Activated T-cell treated with anti-CD3 and anti-CD28 coated beads for 1 hour (primary cell): ENCODE measurements at places on chromosomes 3 and 15.

GRCh38 chr3:40855871-40856270 lies 331.1 kb downstream of the ZNF621 start:
- DNase-seq: no peak

DNA sequence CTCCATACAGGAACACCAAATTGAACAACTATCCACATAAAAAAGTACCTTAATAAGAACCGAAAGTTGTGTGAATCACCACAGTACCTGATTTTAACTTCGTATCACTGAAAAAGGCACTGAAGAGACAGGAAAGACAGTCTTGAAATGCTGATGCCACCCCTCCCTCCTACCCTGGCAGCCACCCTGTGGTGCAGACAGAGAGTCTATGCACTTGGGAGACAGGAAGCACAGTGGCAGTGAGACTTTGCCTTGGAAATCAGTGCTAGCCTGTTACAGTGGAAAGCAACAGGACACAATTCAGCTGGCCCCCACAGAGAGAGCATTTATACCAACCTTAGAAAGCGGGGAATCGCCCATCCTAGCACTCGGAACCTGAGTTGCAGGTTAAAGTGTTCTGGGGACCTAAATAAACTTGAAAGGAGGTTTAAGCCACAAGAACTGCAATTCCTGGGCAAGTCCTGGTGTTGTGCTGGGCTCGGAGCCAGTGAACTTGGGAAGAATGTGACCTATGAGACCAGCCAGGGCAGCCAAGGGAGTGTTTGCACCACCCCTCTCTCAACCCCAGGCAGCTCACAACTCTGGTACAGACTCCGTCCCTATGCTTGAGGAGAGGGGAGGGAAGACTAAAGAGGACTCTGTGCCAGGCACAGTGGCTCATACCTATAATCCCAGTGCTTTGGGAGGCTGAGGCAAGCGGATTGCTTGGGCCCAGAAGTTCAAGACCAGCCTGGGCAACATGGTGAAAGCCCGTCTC lies 240.1 kb downstream of the ISL2 start:
- DNase-seq: no peak

DNA sequence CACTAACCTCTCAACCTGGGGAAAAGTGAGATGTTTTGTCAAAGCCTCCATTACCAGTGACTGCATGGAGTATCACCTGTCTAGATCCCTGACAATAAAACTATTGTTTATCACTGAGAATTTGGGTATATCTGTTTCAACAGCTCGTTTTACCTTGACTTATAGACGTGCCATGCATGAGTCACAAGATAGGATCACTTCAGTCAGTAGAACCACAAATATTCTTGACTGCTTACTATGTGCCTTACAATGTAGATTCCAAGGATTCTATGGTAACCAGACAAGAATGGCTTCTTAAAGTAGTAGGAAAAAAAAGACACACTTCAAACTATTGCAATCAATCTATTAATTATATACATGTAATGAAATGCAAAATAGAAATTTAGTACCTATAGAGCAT lies 55.7 kb upstream of the GRM7 start:
- no peak for DNase-seq

DNA sequence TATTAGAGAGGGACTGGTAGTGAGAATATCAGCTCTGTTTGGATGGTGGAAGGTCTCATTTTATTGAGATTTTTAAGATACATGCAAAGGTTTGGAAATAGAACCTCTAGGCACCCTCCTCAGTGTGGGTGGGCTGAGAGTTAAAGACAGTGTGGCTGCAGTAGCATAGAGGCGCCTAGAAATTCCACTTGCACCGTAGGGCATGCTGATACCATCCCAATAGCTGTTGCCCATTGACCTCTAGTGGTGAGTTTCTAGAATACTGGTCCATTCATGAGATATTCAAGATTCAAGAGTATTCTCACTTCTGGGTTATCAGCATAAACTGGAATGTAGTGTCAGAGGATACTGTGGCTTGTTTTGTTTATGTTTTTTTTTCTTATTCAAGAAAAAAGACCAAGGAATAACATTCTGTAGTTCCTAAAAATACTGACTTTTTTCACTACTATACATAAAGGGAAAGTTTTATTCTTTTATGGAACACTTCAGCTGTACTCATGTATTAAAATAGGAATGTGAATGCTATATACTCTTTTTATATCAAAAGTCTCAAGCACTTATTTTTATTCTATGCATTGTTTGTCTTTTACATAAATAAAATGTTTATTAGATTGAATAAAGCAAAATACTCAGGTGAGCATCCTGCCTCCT lies 87.2 kb downstream of the TGFBR2 start:
- DNase-seq: no peak

DNA sequence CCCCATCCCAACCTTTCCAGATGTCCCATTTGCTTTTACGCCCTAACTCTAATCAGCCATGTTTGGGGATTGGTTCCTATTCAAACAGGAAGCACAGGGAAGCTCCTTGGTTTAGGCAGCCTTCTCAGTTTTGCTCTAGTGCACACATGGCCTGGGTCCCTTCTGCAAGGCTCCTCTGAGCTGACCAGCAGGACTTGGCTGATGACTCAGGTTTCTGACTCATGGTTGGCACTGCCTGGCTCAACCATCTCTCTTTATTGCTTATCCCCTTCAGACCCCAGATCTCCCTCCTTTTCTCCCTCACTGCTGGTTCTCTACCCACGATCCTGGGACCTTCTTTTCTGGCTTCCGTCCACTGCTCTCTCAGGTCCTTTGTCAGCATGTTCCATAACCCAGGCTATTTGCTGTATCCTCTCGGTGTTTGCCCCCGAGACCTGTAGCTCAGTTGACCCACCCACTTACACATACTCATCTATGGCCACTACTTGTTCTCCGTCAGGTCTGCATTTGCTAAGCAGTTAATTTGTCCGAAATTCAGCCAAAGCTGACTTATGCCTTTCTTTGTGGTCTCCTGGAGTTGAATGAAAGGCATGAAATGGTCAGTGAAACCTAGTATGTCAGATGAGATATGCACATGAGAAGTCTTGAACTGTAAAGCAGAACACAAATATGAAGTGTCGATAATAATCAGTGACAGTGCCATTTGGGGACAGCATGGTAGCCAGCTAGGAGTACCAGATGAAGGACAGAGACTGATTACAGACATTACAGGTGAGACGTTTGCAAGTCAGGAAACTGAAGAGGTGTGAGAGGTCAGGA lies 323.5 kb upstream of the ROPN1 start:
- no peak for DNase-seq

GRCh38 chr3:23685541-23686258 lies 120.1 kb upstream of the UBE2E1 start:
- DNase-seq: no peak

DNA sequence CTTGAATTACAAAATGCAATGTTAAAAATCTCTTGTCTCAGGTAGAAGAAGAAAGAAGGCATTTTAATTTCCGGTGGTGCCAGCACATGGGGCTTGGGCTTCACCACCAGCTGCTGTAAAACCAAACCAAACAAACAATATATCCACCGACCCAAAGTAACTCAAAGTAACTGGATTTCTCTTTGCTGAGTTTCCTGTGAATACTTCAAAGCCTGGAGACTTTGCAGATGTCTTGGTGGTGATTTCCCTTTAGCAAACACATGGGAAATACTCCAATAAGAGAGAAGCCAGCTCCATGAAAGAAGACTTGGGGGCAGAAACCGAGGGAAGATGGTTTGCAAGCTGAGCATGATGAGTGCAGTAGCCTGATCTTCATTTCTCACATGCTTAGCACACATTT lies 62.6 kb downstream of the EIF4E3 start:
- no peak for DNase-seq

GRCh38 chr3:55554634-55555425 lies 67.7 kb upstream of the WNT5A start:
- DNase-seq: no peak

DNA sequence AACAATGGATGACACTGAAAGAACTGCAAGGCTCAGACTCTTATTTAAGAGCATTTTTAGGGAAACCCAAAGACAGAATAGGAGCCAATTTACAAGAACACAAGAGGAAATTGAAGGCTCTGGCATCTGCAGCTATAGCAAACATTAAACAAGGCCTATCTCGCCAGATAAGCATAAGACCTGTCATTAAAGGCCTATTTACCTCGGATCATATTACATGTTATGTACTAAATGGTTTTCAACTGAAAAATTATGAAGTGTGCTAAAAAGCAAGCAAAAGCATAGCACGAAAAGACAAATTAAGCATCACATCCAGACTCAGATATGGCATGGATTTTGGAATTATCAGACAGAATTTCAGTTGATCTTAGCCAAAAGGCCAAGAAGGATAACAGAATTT lies 617.1 kb downstream of the SQOR start:
- DNase-seq: no peak

DNA sequence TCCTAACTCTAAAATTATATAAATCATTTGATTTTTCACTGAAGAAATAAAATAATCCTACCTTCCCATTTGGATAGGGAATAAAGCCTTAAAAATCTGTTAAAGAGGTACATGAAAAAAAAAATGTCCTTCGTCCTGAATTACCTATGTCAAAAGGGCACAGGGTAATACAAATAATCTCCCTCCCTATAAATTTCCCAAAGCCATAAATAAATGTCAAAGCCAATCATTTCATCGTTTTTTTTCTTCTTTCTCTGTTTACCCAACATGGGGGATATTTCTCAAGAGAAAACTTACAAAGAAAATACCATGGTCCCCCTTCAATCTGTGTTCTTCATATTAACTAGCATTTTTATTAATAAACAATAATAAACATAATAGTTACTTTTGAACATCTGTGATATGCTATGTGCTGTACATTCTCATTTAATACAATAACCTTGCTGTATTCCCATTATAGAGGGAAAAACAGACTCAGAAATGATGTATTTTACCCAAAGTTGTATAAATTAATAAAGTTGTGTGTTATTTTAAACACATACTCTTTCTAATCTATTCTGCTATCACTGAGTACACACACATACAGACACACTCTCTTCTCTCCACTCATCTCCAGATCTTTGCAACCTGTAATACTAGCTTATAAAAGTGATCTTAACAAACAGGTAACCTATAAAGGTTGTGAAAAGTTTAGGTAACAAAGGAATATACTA lies 910 bp upstream of the ANKRD28 start:
- DNase-seq: no peak

GRCh38 chr3:128487813-128488635 lies 5.0 kb downstream of the GATA2 start:
- no peak for DNase-seq

DNA sequence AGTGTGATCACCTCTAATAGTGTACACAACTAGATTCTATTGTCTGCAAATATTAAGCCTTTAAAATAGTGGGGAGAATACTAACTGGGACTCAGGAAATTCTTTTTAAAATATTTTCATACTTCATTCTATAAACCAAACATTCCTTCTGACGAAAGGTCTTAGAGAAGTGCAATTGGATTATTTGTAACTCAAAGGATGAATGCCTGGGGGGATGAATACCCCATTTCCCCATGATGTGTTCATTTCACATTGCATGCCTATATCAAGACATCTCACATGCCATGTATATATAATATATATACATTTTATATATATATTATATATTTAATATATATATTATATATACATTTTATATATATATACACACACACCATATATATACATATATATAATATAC lies 189.9 kb downstream of the VGLL3 start:
- no peak for DNase-seq

- DNase-seq: no peak
Measured at GRCh38 chr15:98796685-98797357, 148.5 kb downstream of the IGF1R start.

DNA sequence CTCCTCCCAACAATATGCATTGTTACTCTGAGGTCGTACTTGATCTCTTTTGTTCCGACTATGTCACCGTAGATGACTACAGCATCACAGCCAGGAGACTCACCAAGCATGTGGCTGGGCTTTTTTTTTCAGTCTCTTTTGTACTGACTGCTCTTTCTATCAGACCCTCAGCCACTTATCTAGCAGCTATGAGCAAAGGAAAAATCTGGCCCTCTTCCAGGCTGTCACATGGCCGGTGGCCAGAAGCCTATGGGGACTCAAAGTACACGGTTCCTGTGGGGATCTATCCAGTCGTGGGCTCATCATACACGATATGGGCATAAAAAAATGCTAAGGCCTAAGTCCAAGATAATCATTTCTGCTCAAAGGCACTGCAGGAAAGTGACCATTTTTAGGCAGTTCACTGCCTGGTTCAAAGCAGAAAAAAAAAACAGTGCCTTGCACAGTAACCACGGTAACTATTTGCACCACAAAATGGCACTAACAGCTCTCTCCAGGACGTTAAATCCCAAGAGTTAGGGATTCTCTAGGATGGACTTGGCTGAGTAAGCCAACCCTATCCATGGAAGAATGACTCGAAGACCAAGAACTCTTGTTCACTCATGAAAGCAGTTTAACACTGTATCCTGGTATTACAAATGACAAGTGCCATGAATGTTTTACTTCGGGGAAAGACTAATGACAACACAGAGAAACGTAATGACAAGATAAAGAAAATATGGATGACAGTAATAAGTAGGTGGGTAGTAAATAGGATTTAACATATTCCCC lies 50.3 kb downstream of the SHQ1 start:
- no peak for DNase-seq
